ENCODE measurements at places on chromosomes 5 and 9.

GRCh38 chr5:98827161-98827560 is 53.7 kb downstream of the RGMB start:
- DNase-seq, result no peak

DNA sequence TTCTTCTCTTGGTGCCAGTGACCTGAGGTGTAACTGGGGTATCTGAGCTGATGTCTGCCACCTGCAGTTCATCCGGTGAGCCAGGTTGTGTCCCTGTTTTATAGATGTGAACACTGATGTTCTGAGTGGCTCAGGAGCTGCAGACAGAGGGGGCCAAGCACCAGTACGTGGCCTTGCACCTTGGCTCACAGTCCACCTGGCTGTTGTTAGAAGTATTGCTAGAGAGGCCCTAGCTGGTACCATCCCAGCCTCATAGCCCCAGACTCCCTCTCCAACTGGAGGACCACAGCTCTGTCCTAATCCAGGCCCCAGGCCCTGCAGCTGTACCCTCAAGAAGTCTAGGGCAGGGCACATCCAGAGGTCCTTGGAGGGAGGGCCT is 16.2 kb downstream of the PHF2 start:
- DNase-seq, result no peak

GRCh38 chr9:26535151-26535550 is 357.5 kb downstream of the CAAP1 start:
- no peak for DNase-seq

GRCh38 chr5:118439831-118440230 is 548.5 kb downstream of the DTWD2 start:
- no peak for DNase-seq

Measured in activated T-cell treated with anti-CD3 and anti-CD28 coated beads for 48 hours (primary cell).